MV-4-11 (cell line): ENCODE measurements at places on chromosomes 4 and X.

GRCh38 chr4:71609167-71609566, 174.7 kb downstream of the GC start:
- no peak for DNase-seq

DNA sequence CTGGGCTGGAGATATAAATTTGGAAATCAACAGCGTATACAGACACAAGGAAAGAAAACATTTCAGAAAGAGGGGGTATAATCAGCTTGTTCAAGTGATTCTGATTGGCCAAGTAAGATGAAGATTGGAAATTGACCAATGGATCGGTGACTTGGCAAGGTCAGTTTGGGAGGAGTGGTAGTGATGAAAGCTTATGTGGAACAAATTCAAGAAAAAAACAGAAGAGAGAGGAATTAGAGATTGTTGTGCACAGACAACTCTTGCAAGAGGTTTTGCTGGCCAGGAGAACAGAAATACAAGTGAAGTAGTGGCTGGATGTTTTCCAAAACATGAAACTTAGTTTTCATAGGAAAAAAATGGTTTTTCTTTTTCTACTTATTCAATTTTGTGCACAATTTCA, 16.3 kb downstream of the CD38 start:
- no peak for DNase-seq

- no peak for DNase-seq
Measured at GRCh38 chr4:125187226-125188176, 127.3 kb upstream of the FAT4 start.

DNA sequence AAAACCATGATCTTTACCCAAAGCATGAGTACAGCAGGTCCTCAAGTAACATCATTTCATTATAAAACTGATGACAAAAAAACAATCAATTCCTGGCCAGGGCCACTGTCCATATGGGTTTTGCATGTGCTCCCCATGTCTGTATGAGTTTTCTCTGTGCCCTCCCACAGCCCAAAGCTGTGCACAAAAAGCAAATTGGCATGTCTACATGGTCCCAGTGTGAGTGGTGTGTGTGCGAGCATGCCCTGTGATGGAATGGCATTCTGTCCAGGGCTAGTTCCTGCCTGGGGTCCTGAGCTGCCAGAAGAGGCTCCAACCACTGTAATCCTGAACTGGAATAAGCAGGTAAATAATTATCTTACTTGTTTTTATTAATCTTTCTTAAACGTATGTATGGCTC, 28.4 kb downstream of the SMARCA1 start:
- no peak for DNase-seq

DNA sequence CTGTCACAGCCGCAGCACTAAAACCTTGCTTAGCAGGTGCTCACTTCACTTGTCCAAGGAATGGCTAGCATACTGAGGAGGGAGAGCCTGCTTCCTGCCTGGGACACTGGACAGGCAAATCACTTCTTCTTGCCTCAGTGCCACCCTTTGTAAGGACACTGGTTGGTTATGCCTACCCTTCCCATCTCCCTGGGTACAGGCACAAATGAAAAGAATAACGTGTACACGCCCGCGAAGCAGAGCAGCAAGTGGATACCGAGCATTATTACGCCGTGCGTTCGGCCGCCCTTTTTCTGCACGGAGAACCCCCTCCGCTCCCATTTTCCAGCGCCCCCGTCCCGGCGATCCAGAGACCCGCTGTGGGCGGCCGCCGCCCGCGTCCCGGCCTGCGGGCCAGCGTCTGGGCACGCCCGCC, 338 bp upstream of the KLHL2 start:
- DNase-seq = no peak
